ENCODE measurements at places on chromosomes 1 and 21. TPM values are rescaled to one million over a fixed set of nuclear protein-coding genes. Genes with fewer than 3 reads are reported as not detected.

GRCh38 chr1:25689686-25690381, 73.2 kb downstream of the MAN1C1 start:
- DNase-seq, result no peak

- DNase-seq, result no peak
These were observed 44.6 kb downstream of the MIGA1 start for GRCh38 chr1:77824079-77824478.

DNA sequence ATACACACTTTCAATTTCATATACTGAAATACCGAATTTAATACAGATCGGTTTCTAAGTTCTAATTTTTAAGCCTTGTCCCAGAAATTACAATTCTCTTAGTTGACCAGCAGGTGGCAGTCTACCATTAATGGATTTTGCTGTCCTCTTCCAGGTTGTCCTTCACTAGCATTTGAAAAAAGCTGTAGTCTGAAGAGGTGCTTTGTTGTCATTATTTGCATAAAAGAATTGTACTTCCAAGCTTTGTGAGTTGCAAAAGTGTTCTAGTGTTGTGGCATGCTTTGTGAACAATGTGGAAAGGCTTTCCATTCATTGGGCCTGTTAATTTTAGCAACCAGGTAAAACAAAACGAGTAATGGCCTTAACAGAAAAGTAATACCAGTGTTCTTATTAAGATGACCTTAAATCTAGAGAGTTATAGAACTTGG, 193.6 kb downstream of the RPS6KC1 start:
- peak; percentile 19 for DNase-seq

GRCh38 chr21:42853621-42854020, 25.7 kb downstream of the WDR4 start:
- DNase-seq, result no peak

DNA sequence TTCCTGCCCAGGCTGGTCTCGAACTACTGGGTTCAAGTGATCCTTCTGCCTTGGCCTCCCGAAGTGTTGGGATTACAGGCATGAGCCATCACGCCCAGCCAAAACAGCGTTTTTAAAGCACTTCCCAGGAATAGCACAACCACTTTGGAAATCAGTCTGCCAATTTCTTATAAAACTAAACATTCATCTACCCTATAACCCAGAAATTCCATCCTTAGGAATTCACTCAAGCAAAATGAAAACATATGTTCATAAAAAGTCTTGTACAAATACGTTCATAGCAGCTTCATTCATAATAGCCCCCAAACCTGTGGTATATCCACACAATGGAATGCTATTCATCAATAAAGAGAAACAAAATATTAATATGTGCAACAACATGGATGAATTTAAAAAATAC, 36.1 kb downstream of the PHC2 start:
- no peak for DNase-seq

DNA sequence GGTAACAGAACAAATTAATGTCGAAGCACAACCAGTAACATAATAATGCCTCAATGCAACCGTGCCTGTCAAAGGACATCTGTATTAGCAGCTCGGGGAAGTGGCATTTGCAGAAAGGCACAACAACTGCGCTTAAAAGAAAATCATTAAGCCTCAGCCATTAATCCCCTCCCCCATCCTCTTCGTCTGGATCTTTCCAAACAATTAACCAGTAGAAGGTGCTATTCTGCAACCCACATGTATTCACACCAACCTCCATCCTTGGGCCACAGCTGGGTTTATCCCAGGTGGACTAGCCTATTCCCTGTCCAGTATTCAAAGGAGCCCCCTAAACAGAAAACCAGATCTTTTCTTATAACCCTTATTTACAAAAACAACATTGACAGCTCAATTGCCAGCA, 2.6 kb downstream of the RERE start:
- no peak for DNase-seq

DNA sequence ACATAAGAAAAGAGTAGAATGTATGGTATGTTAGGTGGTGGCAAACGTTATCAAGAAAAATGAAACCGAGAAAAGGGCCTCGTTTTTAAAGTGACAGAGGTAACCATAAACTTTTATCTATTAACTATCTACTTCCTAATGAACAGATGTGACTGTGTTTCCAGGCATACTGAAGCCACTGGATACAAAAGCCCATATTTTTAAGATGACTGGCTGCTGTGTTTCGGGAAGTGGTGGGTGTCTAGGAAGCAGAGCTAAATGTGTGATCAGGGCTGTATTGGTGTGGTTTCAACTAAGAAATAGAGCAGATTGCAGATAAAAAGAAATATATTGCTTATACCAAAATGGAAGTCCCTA, 71.8 kb downstream of the CHRM3 start:
- DNase-seq, result no peak

DNA sequence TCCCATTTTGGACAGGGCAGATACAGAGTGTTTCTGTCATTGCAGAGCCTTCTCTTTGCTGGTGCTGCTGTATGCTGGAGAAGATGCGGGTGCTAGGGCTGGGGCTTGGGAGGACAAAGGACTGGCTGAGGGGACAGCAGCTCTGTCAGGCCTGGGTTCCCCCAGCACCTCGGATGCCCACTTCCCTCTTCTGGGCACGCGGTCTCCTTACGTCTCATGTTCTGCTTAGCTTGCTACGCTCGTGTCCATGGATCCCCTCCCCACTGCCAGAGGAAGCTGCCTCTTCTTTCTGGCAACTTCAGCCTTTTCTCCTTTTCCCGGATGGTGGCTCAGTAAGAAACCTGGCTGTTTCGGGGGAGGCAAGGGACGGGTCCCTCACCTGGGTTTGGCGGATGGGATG, 75.7 kb downstream of the ARHGEF10L start:
- DNase-seq, result no peak

DNA sequence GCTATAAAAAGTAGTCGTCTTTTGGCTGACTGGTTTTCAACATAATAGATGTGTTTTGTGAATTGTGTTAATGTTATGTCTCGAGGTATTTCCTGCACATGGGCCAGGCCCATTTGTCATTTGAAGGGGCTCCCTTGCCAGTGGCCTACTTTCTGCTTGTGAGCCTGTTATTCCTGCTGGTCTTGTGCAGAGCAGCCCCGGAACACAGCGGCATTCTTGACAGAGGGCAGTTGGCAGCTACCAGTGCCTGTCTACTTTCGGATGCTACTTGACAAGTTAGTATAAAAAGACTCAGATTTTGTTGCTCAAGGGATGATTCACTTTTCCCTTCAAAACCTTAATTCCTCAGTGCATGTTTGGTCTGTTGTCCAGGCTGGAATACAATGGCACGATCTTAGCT, 28.5 kb downstream of the PGM1 start:
- DNase-seq, result peak; percentile 27

DNA sequence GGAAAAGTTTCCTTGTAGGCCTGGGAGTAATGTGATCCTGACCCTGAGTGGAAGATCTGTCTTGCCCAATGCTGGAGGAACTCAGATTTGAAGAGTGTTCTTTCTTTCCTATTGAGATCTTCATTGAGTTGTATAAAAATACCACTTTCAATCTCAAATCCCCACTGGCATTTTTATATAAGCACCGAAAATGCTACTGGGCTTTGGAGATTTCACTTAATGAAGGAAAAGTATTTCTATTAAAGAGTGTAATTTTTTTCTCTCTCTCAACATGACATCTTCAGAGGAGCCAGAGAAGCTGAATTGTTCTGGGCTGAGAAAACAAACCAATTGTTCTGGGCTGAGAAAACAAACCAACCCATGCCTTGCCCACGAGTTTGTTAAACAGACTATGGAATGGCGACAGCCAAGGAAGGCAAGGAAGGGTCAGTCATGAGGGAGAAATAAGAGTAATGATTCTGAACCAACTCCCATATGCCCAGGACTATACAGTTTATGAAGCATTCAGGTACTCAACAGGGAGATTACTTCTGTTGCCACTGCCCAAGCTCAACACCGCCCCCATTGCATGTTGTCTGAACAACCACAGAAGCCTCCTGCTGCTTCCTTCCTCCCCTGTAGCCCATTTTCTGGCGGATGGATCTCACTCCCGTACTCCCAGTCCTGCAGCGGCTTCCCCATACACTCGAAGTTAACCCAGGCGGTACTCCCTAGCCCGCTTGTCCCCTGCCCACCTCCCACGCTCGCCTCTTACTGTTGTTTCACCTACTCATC, 103.2 kb downstream of the BEND5 start:
- DNase-seq, result no peak

The TEKT2 gene
- 6.0 TPM for polyA plus RNA-seq

All from right lung (tissue), 10 donors.